ENCODE measurements at places on chromosomes 16 and 17.

DNA sequence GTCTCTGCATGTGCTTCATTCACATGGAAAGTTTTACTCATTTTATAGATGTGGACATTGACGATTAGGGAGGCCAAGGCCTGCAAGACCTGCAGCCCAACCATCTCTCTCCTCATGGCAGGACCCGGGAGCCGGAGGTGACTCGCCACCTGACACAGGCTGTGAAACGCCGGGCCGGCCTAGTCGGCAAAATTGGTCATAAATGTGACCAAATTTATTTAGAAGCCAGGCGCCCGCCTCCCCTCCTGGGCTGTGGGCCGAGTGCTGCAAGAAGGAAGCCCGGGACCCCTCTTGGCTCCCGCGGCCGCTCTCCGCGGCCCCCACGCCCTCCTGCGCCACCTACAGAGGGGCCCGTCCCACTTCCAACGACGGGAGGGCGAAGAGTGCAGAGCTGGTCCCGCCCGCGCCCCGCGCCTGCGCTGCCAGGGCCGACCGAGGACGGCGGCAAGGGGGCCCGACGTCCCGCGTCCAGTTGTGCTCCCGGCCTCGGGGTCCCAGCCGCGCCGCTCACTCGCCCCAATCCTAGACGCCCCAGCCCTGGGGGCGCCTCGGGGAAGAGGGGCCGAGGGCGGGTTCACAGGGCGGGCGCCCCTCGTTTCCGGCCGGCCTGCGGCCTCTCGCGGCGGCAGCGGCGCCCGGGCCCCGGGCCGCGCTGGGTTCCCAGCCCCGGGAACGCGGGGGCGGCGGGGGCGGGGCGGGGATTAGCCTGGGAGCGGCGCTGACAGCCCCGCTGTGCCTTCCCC, 47.5 kb downstream of the WNT3 start:
- DNase-seq = no peak

- peak; percentile 72 for DNase-seq
Observed at GRCh38 chr17:28744104-28744971, 527 bp downstream of the TRAF4 start.

DNA sequence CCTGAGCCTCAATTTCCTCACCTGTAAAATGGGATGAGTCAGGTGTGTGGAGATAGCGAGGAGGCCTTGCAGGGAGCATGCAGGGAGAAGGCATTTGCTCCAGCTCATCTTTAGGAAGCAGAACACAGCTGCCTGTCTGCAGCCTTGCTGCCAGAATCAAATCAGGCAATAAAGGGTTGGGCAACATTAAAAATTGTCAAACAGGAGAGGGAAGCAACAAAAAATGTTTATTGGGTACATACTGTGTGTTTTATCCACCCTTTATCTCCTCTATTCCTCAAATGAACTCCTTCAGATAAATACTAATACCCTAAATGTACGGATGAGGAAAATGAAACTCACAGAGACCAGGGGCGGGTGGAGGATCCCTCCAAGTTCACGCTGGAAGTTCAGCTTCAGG, 12.2 kb downstream of the KRT16 start:
- no peak for DNase-seq

DNA sequence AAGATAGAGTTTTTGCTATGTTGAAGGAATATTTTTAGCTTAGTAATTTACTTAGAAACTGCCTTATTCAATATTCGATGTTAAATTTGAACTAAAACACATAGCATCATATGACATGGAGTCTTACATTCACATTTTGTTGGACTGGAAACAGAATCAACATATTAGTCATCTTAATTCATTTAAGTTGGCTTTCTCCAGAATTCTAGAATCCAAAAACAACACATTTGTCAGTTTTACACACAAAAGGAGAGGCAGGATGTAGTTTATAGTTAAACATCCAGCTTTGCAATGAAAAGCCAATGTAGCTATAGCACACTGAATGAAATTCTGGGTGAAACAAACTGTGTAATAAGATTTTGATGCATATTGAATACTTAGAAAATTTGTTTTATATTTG, 43.3 kb downstream of the WWOX start:
- no peak for DNase-seq

DNA sequence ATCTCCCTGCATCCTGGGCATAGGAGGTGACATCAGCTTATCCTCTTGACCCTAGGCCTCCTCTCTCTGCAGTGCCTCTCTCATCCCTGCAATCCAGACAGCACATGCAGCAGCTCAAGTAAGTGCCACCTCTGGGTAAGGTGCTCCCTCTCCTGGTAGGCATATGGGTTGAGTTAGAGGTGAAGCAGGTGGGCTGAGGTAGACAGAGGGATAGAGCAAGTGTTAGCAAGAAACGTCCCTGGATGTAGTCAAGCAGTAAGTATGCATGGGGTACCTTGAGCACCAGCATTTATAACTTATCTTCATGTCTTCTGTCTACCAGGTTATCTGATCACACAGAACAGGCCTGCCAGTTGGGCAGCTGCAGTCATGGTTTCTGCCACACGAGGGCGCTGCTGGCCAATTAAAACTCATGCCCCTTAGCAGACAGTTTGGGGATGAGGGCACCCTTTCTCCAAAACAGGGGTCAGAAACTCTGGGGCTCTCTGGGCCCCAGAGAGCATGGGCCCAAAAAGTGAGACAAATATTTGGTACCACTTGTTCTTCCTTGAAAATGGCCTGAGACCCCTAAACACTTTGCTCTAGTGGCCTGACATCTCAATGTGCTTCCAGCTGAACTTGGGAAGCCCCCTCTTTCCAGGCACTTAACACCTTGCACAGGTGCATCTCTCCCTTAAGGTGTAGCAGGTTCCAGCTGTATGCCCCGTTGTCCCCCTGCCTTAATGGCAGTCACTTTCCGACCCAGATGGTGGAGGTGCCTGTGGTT, 59.8 kb downstream of the NEUROD2 start:
- DNase-seq = peak; percentile 42

- peak; percentile 12 for DNase-seq
Observed at GRCh38 chr16:88957887-88958577, 19.0 kb downstream of the CBFA2T3 start.

- DNase-seq = no peak
Observed at GRCh38 chr17:39640591-39641031, 3.7 kb downstream of the STARD3 start.

All from midbrain (tissue), 1 donor.